HTR-8/SVneo (cell line): ENCODE measurements at places on chromosomes 2 and 18.

- no peak for DNase-seq
Observed at GRCh38 chr2:27370816-27371620, 602 bp downstream of the SNX17 start.

- no peak for DNase-seq
Observed at GRCh38 chr2:238140040-238140439, 1.6 kb downstream of the KLHL30 start.

DNA sequence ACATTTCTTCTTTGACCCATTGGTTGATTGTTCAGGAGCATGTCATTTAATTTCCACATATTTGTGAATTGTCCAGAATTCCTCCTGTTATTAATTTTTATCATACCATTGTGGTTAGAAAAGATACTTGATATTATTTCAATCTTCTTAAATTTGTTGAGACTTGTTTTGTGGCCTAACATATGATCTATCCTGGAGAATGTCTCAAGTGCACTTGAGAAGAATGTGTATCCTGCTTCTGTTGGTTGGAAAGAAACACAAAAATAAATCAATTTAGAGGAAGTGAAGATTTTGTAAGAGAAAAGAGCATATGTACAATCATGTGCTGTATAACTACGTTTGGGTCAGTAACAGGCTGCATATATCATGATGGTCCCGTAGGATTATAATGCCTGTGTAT, 118.6 kb upstream of the CDC42EP3 start:
- DNase-seq = no peak

GRCh38 chr2:155273323-155273722, 574.8 kb downstream of the KCNJ3 start:
- DNase-seq = no peak

- no peak for DNase-seq
Observed at GRCh38 chr18:36094431-36094830, 27.1 kb upstream of the RPRD1A start.

DNA sequence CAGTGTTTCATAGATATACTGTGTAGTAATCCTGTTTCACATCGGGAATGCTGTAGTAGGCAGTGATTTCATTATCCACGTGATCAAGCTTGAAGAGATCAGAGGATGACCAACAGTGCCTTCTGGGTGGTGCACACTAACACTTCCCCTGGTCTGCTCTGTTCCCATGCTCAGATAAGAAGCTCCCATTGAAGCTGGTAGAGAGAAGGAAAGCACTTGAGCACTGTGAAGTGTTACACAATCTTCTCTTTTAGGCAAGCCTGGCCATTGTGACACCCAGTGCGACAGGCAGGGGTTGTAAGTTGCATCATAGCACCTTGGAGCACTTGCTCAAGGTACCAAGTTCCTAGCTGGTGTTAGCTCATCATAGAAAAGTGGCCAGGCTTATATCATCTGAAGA, 30.6 kb upstream of the GPD2 start:
- DNase-seq = no peak

- no peak for DNase-seq
Observed at GRCh38 chr2:226497146-226497909, 302.3 kb downstream of the IRS1 start.

DNA sequence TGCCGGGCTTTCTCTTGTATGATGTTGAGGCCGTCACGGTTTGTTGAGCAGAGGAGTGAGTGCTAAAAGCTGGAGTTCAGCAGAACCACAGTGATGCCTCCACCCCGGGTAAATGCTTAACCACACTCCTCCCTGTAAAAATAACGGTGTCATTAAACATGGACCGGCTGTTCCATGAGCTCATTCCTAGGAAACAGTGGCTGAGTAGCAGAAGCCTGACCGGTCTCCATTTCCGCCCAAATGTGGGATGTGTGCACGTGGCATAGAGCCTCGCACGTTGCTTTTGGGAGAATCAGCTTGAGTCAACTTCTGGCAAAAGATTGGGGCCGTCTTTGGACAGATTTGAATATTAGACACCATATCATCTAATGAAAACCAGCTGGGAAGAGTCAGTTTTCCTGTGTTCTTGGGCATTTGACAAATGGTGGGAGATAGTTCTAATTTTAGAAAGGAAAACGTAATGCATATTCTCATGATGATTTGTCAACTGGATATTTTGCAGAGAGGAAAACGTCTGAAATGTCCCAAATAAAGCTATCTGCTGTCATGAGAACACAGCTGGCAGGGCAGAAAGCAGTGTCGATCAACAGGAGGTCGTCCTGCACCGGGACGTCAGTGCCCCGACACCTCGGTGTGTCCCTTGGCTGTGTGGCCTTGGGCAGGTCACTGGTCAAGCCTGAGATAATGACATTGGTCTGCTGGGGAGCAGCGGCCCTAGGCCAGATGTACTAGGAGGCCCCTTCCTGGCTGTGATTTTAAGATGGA, 42.4 kb downstream of the LRRFIP1 start:
- DNase-seq = no peak

GRCh38 chr2:12661489-12661888, 55.2 kb upstream of the TRIB2 start:
- no peak for DNase-seq

DNA sequence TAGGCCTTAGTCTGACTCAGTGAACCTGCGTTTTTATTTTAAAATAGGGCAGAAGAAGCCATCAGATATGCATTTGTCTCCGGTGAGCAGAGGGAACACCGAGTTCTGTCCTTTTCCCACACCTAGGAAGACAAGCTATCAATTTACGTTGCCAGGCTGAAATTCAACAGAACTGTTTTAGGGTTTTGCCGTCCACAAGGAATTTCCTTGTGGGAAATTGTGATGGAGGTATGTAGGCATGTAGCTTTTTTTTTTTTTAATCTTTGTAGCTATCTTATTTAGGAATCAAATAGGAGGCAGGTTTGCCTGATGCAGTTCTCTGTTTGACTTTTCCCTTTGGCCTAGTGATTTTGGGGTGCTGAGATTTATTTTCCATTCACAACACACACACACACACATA, 62.0 kb upstream of the ASAP2 start:
- no peak for DNase-seq

- no peak for DNase-seq
Observed at GRCh38 chr2:227146456-227146855, 17.5 kb downstream of the COL4A4 start.

DNA sequence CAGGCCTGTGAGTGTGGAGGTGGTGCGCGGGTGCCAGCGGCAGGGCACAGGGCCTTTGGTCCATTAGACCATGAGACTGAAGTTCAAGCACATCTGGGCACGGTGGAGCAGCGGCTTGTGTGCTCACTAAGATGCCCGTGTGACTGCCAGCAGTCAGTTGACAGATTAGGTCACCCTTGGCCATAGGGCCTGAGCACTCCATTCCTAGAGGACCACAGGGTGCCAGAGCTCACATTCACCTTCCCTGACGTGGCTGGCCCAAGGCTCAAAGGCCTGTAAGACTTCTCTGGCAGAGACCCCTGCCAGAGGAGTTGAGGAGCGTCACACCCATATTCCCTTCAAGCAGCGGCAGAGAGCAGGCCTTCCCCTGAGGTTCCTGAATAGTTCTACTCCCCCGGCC, 650 bp downstream of the LHCGR start:
- no peak for DNase-seq

DNA sequence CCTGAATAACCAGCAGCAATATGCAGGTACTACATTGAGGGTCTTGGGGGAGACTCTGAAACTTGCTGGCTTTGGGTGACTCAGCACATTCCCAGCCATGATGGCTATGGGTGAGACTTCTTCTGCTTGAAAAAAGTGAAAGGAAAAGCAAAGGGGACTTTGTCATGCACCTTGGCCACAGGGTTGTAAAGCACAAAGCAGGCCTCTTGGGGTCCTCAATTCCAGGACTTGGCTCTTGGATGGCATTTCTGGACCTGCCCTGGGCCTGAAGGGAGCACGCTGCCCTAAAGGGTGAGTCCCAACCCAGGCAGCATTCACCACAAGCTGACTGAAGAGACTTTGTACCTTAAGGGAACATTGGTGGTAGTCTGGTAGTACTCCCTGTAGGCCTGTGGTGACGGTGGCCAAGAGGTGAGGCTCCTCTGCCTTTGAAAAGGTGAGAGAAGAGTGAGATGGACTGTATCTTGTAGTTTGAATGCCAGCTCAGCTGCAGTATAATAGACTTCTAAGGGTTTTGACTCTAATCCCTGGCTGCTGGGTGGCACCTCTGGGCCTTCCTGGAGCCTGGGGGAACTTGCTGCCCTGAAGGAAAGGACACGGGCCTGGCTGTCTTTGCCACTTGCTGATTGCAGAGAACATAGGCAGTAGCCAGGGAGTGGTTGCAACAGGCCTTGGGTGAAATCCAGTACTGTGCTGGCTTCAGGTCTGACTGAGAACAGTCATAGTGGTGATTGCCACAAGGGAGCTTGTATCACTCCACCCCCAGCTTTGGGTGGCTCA, 36.5 kb upstream of the CYTIP start:
- no peak for DNase-seq

- no peak for DNase-seq
Observed at GRCh38 chr2:150477347-150477746, 10.1 kb downstream of the RND3 start.

- DNase-seq = no peak
Observed at GRCh38 chr2:62662554-62662953, 43.0 kb upstream of the EHBP1 start.

GRCh38 chr18:63407734-63408133, 14.5 kb downstream of the VPS4B start:
- no peak for DNase-seq

- peak; percentile 65 for DNase-seq
Observed at GRCh38 chr2:120237491-120237902, 14.3 kb upstream of the TMEM185B start.

GRCh38 chr2:222939979-222940378, 79.1 kb downstream of the ACSL3 start:
- no peak for DNase-seq

GRCh38 chr2:241904011-241904718, 34.6 kb downstream of the RTP5 start:
- no peak for DNase-seq

- no peak for DNase-seq
Observed at GRCh38 chr2:215144106-215144875, 5.9 kb upstream of the ABCA12 start.

GRCh38 chr2:224551693-224552092, 33.5 kb downstream of the CUL3 start:
- no peak for DNase-seq

GRCh38 chr2:65916785-65917295, 484.4 kb upstream of the SPRED2 start:
- no peak for DNase-seq

DNA sequence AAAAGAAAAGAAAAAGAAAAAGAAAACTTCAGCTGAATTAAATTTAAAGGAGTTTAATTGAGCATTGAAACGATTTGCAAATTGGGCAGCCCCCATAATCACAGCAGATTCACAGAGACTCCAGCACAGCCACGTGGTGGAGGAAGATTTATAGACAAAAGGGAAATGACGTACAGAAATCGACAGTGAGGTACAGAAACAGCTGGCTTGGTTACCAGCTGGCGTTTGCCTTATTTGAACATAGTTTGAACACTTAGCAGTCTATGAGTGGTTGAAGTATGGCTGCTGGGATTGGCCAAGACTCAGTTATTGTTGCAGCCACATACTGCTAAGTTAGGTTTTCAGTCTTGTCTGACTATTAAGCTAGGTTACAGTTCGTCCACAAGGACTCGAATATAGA, 312.2 kb upstream of the SLC14A2 start:
- no peak for DNase-seq

DNA sequence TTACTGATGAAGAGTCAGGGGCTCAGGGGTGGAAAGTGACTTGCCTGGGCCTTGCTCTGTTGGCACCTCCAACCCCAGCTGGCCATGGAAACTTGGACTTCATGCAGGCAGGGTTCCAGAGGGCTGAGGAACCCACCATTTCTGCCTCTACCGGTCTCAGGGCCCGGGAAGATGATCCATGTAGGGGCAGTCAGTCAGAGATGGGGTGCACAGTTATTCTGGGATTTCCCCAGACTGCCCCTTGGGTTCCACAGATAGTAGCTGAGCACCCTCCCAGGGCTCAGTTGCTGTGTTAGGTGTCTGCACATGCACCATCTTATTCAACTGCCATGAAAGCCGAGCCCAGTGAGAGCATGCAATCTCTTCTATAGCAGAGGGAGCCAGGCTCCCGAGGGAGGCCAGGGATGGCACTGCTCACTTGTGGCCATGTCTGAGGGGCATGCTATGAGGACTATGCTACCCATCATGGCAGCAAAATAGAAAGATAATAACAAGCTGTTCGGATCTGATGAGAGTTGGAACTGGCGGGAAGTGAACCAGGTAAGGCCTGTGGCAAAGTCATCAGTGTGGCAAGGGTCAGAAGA, 37.3 kb downstream of the RHOB start:
- DNase-seq = no peak

DNA sequence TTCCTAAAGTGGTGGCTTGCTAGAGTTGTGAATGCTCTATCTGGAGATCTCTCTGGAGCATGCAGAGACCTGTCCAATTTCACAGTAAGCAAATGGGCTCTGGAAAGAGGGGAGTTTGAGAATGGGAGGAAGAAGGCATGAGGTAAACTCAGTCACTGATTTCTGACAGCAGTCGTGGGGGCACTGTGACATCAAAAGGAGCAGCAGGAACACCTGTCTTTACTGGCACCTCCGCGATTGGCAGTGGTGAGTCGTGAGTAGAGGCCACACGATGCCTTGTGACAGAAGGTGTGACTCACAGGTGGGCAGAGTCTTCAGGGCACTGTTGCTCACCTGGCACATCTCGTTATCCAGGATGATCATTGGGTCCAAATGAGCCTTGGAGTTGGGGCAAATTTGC, 38.8 kb upstream of the CAVIN2 start:
- DNase-seq = no peak

GRCh38 chr2:220915092-220915623, 656.9 kb downstream of the EPHA4 start:
- no peak for DNase-seq

DNA sequence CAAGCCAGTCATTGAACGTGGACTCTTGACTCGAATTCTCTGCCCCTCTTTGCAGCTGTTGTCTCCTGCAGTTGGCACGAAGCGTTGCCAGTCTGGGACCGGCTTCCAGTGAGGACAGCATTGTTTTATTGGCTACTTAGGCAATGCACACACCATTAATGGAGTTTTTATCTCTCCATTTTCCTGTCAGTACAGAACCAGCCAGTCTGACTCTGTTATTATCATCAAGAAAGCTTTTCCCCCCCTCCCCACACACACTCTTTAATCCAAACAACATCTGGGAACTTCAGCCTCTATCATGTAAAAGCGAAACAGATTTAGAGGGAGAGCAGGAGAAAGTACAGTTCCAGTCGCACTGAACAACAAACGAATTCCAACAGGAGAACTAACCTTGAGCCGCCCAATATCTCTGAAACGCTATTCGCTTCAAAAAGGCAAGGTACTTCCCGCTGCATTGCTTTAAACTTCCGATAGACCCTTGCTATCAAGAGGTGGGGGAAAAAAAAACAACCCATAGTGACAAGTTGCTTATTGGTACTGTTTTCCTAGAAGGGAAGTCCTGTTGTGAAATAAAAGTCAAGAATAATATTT, 38.2 kb downstream of the ACVR1 start:
- DNase-seq = no peak

- DNase-seq = no peak
Observed at GRCh38 chr2:42949125-42949524, 156.7 kb upstream of the HAAO start.

DNA sequence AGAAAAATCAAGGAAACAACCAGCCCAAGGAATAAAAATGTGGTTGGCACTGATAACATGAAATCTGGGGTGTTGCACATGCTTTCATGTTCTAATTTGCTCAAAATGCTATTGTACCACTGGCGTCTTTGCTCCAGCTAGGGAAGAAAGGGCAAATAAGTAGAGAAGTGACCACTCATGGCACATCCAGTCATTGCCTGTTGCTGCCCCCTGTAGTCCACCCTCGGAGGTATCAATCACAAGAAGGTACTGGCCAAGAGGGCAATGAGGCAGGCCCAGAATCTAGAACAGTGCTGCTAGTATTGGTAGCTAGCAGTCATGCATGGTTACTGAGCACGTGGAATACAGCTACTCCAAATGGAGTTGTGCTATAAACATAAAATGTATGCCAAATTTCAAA, 213.4 kb downstream of the CDCA7 start:
- DNase-seq = no peak
